ENCODE measurements at places on chromosomes 12 and 14.

DNA sequence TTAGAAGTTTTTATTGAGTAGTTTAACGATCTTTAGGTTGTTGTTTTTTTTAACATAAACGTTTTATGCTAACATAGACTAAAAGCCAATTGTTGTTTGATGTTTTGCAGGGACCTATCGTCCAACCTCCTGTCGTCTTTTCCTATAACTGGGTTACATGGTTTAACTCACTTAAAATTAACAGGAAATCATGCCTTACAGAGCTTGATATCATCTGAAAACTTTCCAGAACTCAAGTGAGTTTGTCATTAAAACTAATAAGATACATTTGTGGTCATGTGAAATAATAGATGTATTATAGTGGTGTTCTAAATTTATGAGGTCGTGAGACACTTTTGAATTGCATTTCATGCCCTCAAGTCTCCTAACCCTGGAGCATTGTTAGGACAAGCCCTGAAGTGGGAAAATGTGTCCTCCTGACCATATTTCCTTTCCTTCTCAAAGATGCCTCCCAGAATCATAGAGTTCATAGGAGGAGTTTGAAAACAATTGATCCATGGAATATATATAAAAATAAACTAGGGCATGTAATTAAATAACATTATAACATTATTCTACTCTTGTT lies 84.9 kb downstream of the ZFC3H1 start:
- no peak for DNase-seq

GRCh38 chr14:31560759-31561154 lies 447 bp upstream of the NUBPL start:
- no peak for DNase-seq

DNA sequence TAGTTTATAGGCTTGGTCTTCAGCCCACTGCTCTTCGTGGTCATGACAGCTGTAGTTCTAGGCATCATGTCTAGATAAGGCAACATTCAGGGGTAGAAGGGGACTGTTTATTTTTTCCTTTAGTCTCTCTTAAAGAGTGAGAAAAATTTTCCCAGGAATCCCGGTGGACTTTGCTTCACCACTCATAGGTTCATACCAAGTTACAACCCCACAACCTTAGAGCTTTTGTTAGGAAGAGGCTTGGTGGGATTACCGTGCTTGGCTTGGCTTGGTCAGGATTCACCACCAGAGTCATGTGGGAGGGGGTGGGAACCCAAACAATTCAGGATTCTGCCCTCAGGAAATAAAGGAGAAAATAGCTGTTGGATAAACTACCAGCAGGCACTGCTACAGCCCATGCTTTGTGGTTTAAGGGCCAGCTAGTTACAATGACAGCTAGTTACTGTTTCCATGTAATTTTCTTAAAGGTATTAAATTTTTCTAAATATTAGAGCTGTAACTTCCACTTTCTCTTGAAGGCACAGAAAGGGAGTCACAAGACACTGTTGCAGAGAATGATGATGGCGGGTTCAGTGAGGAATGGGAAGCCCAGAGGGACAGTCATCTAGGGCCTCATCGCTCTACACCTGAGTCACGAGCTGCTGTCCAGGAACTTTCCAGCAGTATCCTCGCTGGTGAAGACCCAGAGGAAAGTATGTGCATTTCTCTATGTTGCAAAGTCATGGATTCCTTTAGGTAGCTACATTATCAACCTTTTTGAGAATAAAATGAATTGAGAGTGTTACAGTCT lies 25.9 kb upstream of the PAPLN start:
- no peak for DNase-seq

GRCh38 chr14:105207996-105208737 lies 27.1 kb upstream of the NUDT14 start:
- no peak for DNase-seq

GRCh38 chr12:9721394-9722092 lies 11.4 kb downstream of the CLECL1 start:
- no peak for DNase-seq

GRCh38 chr12:129002427-129002826 lies 149.1 kb downstream of the GLT1D1 start:
- DNase-seq = no peak
